Mesendoderm (in vitro differentiated cells): ENCODE measurements at places on chromosomes 16 and 17.

GRCh38 chr17:22492331-22492730 lies 800.0 kb downstream of the KCNJ18 start:
- no peak overlapping the region for H3K4me3 ChIP-seq
- DNase-seq: no peak
- H3K36me3 ChIP-seq: no peaks in the 10 kb centered on the region
- H3K27ac ChIP-seq: no peak overlapping the region
- no peaks in the 10 kb centered on the region for H3K27me3 ChIP-seq
- no peaks in the 10 kb centered on the region for H3K4me1 ChIP-seq

DNA sequence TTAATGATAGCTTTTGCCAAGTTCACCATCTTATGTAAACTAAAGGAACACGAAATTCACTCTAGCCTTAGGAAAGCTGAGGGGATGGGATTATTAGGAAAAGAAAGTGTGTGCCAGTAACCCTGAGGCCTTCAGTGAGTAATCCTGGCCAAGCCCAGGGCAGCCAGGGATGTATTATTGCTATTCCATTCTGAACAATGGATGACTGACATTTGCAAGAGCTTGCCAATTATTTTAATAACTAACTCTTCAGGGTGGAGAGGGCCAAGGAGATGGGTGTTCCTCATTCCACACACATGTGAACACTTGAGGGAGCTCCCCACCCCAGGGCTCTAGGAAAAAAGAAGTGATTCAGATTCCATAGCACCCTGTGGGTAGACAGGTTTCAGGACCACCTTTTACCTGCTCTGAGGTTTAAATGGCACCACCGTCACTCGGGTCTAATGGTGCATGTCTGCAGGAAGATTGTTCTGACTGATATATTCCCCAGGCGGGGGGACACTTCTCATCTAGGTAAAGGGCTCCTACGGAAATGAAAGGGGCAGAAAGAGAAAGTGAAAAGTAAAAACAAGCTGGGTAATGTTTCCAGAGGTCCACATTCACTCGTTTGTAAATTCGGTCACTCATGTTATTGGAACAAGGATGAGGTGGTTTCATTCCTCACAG lies 41.5 kb downstream of the TK2 start:
- no peak for DNase-seq
- no peaks in the 10 kb centered on the region for H3K36me3 ChIP-seq
- no peak overlapping the region for H3K27ac ChIP-seq
- H3K4me1 ChIP-seq: peaks cover 2% of the 10 kb centered on the region
- no peaks in the 10 kb centered on the region for H3K27me3 ChIP-seq

GRCh38 chr16:79571065-79571902 lies 29.3 kb downstream of the MAF start:
- H3K27ac ChIP-seq: no peak overlapping the region
- H3K4me1 ChIP-seq: peaks cover 4% of the 10 kb centered on the region
- H3K36me3 ChIP-seq: no peaks in the 10 kb centered on the region
- no peak overlapping the region for H3K4me3 ChIP-seq

DNA sequence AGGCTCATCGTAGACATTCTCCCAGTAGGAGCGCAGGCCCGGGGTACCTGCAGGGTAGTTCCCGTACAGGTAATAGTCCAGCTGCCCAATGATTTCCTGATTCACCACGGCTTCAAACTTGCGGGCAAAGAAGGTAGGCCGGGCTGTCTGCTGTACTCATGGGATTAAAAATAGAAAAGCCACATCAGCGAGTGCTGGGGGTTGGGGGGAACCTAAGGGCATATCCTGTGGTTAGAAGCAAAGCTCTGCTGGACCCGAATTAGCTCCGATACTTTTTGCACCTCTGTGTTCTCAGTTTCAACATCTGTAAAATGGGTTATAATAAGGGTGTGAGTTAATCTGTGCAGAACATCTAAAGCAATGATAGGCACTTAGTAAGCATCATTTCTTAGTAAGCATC lies 336.2 kb downstream of the XYLT1 start:
- H3K27ac ChIP-seq: no peak overlapping the region
- H3K4me1 ChIP-seq: no peaks in the 10 kb centered on the region
- no peak overlapping the region for H3K4me3 ChIP-seq
- no peak for DNase-seq
- H3K36me3 ChIP-seq: peaks cover 2% of the 10 kb centered on the region
- no peaks in the 10 kb centered on the region for H3K27me3 ChIP-seq

DNA sequence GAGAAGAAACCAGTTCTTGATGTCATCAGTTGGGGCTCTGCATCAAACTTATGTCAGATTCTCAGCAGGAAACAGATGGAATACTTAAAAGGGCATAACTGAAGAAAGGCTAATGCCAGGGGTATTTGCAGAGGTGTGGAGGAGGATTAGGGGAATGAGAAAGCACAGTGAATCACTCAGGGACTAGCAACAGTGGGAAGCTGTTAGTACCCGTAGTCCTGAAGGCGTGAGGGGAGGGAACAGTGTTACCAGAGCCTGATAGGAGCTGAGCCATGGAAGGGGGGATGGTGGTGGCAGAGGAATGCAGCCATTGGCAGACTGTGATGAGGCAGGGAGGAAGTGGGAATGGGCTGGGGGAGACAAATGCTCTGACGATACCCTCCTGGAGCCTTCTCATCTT lies 162.3 kb downstream of the UTP18 start:
- H3K4me3 ChIP-seq: no peak overlapping the region
- no peak overlapping the region for H3K27ac ChIP-seq
- no peaks in the 10 kb centered on the region for H3K27me3 ChIP-seq
- peak; percentile 51 for DNase-seq
- no peaks in the 10 kb centered on the region for H3K36me3 ChIP-seq
- no peaks in the 10 kb centered on the region for H3K4me1 ChIP-seq

DNA sequence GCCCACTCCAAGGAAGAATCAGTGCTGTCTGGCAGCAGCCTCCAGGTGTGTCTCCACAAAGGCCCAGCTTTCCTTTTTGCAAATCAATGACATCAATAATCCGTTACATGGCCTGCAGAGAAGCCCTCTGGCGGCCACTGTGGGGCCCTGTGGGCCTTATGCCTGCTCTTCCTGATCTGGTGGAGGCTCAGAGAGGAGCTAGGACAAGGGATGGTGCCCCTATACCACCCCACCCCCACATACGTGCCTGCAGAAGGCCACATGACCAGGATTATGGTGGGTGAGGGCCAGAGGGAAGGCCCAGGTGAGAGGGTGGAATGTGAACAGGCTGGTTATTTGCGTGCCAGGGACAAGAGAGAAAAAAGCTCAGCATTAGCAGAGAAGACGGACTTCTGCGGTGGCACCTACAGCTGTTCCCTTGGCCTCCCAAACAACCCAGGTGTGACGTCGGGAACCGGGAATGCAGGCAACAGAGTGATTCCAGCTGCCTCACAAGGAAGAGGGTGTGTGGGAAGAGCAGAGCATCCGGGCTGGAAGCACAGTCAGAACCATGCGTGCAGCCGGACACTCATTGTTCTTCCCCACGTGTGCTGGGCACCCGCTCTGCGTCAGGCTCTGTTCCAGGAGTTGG lies 22.5 kb downstream of the EIF4A3 start:
- DNase-seq: peak; percentile 87
- H3K27ac ChIP-seq: no peak overlapping the region
- peaks cover 2% of the 10 kb centered on the region for H3K4me1 ChIP-seq
- no peaks in the 10 kb centered on the region for H3K36me3 ChIP-seq

DNA sequence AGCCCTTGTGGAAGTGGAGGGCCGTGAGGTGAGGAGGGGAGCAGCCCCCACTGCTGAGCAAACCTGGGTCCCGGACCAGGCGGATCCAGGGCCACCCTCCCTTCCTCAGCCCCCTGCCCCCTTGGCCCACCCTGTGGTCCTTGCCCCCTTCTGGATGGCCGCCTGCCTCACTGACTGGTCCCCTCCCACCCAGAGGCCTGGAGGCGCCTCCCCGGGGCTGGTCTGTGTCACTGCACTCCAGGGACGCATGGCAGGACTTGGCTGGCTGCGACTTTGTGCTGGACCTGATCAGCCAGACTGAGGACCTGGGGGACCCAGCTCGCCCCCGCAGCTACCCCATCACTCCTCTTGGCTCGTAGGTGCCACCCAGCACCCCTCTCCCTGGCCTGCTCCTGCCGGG lies 19.2 kb upstream of the SMIM5 start:
- H3K36me3 ChIP-seq: no peaks in the 10 kb centered on the region
- no peaks in the 10 kb centered on the region for H3K27me3 ChIP-seq
- no peak overlapping the region for H3K27ac ChIP-seq
- H3K4me1 ChIP-seq: no peaks in the 10 kb centered on the region
- peak; percentile 39 for DNase-seq

GRCh38 chr16:11791144-11791828 lies 5.8 kb downstream of the ZC3H7A start:
- H3K4me1 ChIP-seq: no peaks in the 10 kb centered on the region

DNA sequence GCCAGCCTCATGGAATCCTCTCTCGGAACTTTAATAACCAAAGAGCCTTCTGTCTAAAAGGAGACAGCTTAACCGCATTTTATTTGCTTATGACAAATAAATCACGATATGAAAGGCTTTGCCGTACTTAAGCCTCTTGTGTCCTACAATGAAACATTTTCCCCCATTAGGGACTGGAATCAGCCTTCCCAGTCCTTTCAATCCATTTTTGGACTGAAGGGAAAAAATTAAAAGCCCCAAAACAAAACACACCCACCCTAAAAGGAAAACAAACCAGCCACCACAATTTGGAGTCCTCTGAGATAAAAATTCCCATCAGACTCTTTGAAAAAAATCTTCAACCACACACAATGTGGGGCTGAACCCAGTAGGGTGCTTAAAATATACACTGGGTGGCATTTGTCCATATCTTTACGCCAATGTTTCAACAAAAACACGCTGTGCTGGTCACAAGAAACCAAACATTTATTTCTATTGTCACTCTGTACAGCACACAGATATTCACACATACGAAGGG lies 3.0 kb downstream of the HOXB4 start:
- H3K36me3 ChIP-seq: no peaks in the 10 kb centered on the region
- peaks cover 1% of the 10 kb centered on the region for H3K4me1 ChIP-seq
- no peak overlapping the region for H3K4me3 ChIP-seq
- peaks cover 85% of the 10 kb centered on the region for H3K27me3 ChIP-seq
- DNase-seq: no peak

- H3K27ac ChIP-seq: no peak overlapping the region
- no peak overlapping the region for H3K4me3 ChIP-seq
- H3K4me1 ChIP-seq: no peaks in the 10 kb centered on the region
- peak; percentile 18 for DNase-seq
These were observed 13.5 kb downstream of the ACE start for GRCh38 chr17:63490329-63490728.

- H3K4me1 ChIP-seq: peaks cover 4% of the 10 kb centered on the region
- no peak overlapping the region for H3K4me3 ChIP-seq
- no peaks in the 10 kb centered on the region for H3K36me3 ChIP-seq
- H3K27ac ChIP-seq: no peak overlapping the region
- DNase-seq: no peak
These were observed 49.7 kb downstream of the ZNRF1 start for GRCh38 chr16:75048530-75048929.

GRCh38 chr17:64126918-64127317 lies 3.0 kb downstream of the ERN1 start:
- no peak overlapping the region for H3K4me3 ChIP-seq
- no peak overlapping the region for H3K27ac ChIP-seq
- DNase-seq: no peak
- no peaks in the 10 kb centered on the region for H3K27me3 ChIP-seq

DNA sequence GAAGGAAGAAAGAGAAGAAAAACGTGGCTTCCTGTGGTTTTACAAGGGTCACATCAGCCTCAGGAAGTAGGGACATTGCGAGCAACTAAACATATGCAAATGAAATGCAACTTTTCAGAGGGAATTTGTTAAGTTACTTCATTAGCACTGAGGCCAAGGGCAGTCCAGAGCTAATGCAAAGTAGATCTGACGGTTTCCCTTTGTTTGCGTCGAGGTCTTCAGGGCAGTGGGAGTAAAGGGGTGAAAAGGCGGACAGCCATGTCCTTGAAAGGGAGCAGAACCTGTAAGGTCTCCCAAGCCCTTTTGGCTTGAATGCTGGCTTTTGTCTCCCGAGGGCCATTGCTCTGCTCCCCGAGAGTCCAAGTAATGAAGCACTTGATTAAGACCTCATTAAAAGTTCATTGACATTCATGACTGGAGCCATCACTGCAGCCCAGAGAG lies 85.0 kb downstream of the PMP22 start:
- peaks cover 2% of the 10 kb centered on the region for H3K4me1 ChIP-seq
- peak overlapping the region; percentile 2 for H3K27ac ChIP-seq
- H3K36me3 ChIP-seq: no peaks in the 10 kb centered on the region
- DNase-seq: peak; percentile 64
- H3K4me3 ChIP-seq: no peak overlapping the region

- no peaks in the 10 kb centered on the region for H3K36me3 ChIP-seq
- no peak overlapping the region for H3K27ac ChIP-seq
- H3K27me3 ChIP-seq: no peaks in the 10 kb centered on the region
- H3K4me1 ChIP-seq: no peaks in the 10 kb centered on the region
These were observed 32.9 kb downstream of the SNX29 start for GRCh38 chr16:12009462-12009861.

DNA sequence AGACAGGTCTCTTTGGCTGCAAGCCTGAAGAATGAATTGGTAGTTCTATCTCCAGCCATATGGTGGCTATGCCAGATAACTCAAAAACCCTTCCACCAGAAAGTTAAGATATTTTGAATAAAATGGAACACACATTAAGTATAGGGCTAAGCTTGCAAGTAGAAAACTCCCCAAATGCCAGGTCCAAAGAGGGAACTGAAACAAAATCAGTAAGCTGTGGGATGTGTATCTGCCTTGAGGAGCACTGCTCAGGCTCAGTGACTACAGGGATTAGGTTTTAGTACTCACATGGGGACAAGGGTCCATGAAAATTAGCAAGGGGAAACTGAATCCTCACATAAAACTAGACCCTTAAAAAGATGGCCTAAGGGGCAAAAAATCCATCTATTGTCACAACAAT lies 115.7 kb upstream of the PMFBP1 start:
- H3K27ac ChIP-seq: no peak overlapping the region
- no peak overlapping the region for H3K4me3 ChIP-seq
- DNase-seq: no peak
- no peaks in the 10 kb centered on the region for H3K27me3 ChIP-seq

DNA sequence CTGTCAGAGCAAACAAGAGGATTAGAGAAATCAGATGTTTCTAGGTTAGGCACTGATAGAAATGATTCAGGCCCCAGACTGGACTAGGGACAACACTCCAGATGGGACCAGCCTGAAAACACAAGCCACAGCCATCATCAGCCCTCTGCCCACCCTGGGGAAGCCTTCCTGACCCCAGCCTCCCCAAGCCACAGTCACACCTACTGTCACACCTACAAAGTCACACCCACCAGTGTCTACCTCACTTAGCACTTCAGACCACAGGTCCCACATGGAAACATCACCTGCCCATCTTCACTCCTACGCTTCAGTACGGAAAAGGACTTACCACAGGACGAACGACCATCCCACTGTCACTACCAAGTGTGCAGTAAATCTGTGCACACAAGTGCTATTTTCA lies 197.9 kb downstream of the ZFHX3 start:
- H3K36me3 ChIP-seq: no peaks in the 10 kb centered on the region
- no peak overlapping the region for H3K27ac ChIP-seq
- H3K4me3 ChIP-seq: no peak overlapping the region
- no peaks in the 10 kb centered on the region for H3K27me3 ChIP-seq
- H3K4me1 ChIP-seq: no peaks in the 10 kb centered on the region

DNA sequence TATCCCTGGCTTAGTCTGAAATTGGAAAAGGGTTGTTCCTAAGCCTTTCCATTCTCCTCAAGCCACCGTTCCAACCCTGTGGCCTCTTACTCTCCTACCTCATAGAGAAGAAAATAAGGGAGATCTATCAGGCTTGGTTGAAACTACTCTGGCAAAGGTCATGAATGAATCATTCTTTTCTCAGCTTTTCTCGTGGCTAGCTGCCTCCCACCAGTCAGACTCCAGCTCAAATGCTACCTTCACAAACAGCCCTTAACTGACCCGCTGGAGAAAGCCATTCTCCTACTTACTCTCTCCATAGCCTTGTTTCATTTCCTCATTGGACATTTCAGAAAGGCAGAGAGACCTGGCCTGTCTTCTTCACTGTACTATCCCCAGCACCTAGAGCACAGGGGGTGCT lies 8.9 kb downstream of the MYH10 start:
- H3K36me3 ChIP-seq: peaks cover 5% of the 10 kb centered on the region
- no peak overlapping the region for H3K4me3 ChIP-seq
- no peaks in the 10 kb centered on the region for H3K4me1 ChIP-seq
- DNase-seq: no peak
